Right lobe of liver (tissue), 6 donors: ENCODE measurements at places on chromosomes 7 and 10. TPM values are rescaled to one million over a fixed set of nuclear protein-coding genes. Genes with fewer than 3 reads are reported as not detected.

The PKD2L1 gene
- total RNA-seq = not detected

The MMP21 gene
- total RNA-seq = 0.10 TPM

The NOC3L gene
- total RNA-seq = 9.5 TPM

- H3K27ac ChIP-seq = no peak overlapping the region
- no peaks in the 10 kb centered on the region for H3K27me3 ChIP-seq
- no peak overlapping the region for H3K4me3 ChIP-seq
- peaks cover 52% of the 10 kb centered on the region for H3K36me3 ChIP-seq
- no peaks in the 10 kb centered on the region for H3K4me1 ChIP-seq
- DNase-seq = no peak
These were observed 7.3 kb upstream of the ADAM8 start for GRCh38 chr10:133283931-133284330.

DNA sequence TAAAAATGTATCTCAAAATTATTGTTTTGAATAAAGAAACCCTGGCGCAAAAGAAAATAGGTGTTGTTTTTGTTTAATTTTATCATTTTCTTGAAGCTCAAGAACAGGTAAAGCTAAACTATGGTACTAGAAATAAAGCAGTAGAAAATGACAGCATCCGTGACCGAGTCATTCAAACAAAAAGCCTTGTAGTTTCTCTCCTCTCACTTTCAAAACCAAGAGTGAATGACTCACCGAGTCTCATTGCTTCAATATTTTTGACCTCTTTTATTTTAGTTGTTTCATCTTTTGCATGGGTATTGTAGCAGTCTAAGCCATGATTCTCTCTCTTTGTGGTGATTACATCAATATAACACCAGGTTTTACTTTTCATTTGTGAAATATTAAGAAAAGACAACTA is 396.5 kb downstream of the POM121L12 start:
- H3K4me1 ChIP-seq = no peaks in the 10 kb centered on the region
- H3K27me3 ChIP-seq = no peaks in the 10 kb centered on the region
- H3K4me3 ChIP-seq = no peak overlapping the region
- H3K36me3 ChIP-seq = no peaks in the 10 kb centered on the region
- no peak overlapping the region for H3K27ac ChIP-seq

The GRB10 gene
- total RNA-seq = 35.6 TPM

GRCh38 chr7:77802557-77803405 is 4.2 kb downstream of the PHTF2 start:
- H3K36me3 ChIP-seq = no peaks in the 10 kb centered on the region
- no peaks in the 10 kb centered on the region for H3K27me3 ChIP-seq
- DNase-seq = no peak
- H3K4me3 ChIP-seq = no peak overlapping the region
- no peak overlapping the region for H3K27ac ChIP-seq

The CALHM1 gene
- total RNA-seq = not detected

DNA sequence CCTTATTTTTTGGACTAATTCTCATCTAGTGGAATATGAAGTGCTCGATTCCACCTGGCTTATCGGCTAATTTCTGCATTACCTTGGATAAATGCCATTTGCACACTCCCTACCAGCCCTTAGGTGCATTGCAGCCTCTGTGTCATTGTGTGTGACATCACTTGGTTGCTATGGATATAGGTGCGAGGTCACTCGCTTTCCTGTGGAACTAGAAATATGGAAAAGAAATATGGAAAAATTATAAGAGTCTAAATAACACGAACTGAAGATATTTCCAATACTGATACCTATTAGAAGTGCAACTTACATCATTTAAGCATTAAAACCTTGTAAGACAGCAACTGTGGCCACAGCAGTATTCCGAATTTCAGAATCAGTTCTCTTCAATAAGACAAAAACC is 2.0 kb downstream of the YWHAG start:
- H3K36me3 ChIP-seq = peaks cover 5% of the 10 kb centered on the region
- no peaks in the 10 kb centered on the region for H3K27me3 ChIP-seq
- no peak for DNase-seq
- H3K4me1 ChIP-seq = no peaks in the 10 kb centered on the region
- no peak overlapping the region for H3K4me3 ChIP-seq

The SCIN gene
- not detected for total RNA-seq

- H3K36me3 ChIP-seq = no peaks in the 10 kb centered on the region
- no peaks in the 10 kb centered on the region for H3K27me3 ChIP-seq
- no peak overlapping the region for H3K4me3 ChIP-seq
- no peak overlapping the region for H3K27ac ChIP-seq
- no peaks in the 10 kb centered on the region for H3K4me1 ChIP-seq
These were observed 215.1 kb upstream of the SORCS1 start for GRCh38 chr10:107379601-107380000.

The GRM8 gene
- total RNA-seq = 4.3 TPM

DNA sequence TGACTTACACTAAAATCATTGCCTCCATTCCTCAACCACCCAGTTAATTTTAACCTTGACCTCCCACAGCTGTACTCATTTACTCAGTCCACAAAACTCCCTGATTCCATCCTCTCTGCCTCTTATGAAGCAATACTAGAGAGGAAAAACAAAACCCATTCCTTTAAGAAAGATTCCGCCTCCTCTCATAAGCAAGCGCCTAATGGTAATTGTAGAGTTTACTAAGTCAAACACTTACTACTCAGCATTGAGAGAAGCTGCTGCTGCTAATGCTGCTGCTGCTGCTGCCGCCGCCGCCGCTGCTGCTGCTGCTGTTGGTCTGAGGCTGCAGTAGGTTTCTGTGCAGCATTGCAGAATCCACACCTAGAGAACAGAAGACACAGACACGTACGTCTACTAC is 2.1 kb upstream of the ADD3 start:
- H3K4me1 ChIP-seq = peaks cover 18% of the 10 kb centered on the region
- no peak overlapping the region for H3K4me3 ChIP-seq
- H3K36me3 ChIP-seq = no peaks in the 10 kb centered on the region
- no peaks in the 10 kb centered on the region for H3K27me3 ChIP-seq

DNA sequence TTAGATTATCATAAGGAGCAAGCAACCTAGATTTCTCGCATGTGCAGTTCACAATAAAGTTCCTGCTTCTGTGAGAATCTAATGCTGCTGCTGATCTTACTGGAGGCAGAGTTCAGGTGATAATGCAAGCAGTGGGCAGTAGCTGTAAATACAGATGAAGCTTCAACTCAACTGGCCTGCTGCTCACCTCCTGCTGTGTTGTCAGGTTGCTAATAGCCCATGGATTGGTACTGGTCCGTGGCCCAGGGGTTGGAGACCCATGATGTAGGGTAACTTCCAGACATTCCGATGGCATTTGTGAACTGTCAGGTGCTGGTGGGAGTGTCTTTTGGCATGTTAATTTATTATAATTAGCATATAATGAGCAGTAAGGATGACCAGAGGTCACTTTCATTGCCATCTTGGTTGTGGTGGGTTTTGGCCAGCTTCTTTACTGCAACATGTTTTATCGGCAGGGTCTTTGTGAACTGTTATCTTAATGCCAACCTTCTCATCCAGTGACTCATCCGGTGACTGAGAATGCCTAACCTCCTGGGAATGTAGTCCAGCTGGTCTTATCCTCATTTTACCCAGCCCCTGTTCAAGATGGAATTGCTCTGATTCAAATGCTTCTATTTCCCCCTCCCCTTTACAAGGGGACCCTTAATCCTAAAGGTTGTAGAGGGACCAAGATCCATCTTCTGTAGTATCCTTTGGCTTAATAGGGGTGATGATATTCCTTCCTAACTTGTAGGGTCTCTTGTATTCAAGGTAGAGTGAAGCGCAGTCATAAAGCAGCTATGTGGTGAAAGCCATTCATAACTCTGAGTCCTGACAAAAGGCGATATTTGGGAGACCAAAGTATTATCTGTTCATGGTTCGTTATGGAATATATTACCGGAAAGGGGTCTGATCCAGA is 165.8 kb downstream of the CCSER2 start:
- peaks cover 6% of the 10 kb centered on the region for H3K4me1 ChIP-seq
- H3K27ac ChIP-seq = no peak overlapping the region
- H3K36me3 ChIP-seq = no peaks in the 10 kb centered on the region
- no peak overlapping the region for H3K4me3 ChIP-seq

- H3K27me3 ChIP-seq = no peaks in the 10 kb centered on the region
- H3K27ac ChIP-seq = no peak overlapping the region
- H3K4me1 ChIP-seq = no peaks in the 10 kb centered on the region
- DNase-seq = no peak
These were observed 54.4 kb downstream of the INHBA start for GRCh38 chr7:41648501-41648900.

GRCh38 chr7:122544463-122544862 is 154.5 kb downstream of the RNF133 start:
- no peak for DNase-seq
- no peaks in the 10 kb centered on the region for H3K27me3 ChIP-seq
- no peak overlapping the region for H3K4me3 ChIP-seq
- no peak overlapping the region for H3K27ac ChIP-seq
- H3K4me1 ChIP-seq = no peaks in the 10 kb centered on the region

- H3K27me3 ChIP-seq = no peaks in the 10 kb centered on the region
- peak; percentile 37 for DNase-seq
- H3K4me1 ChIP-seq = no peaks in the 10 kb centered on the region
- H3K27ac ChIP-seq = no peak overlapping the region
- H3K4me3 ChIP-seq = no peak overlapping the region
These were observed 25.6 kb downstream of the DIP2C start for GRCh38 chr10:663831-664251.

- H3K27ac ChIP-seq = no peak overlapping the region
- H3K36me3 ChIP-seq = no peaks in the 10 kb centered on the region
- peaks cover 32% of the 10 kb centered on the region for H3K27me3 ChIP-seq
- H3K4me1 ChIP-seq = peaks cover 4% of the 10 kb centered on the region
- DNase-seq = no peak
- no peak overlapping the region for H3K4me3 ChIP-seq
These were observed 3.9 kb downstream of the PTF1A start for GRCh38 chr10:23195846-23196600.

The CACNA2D1 gene
- 2.1 TPM for total RNA-seq

DNA sequence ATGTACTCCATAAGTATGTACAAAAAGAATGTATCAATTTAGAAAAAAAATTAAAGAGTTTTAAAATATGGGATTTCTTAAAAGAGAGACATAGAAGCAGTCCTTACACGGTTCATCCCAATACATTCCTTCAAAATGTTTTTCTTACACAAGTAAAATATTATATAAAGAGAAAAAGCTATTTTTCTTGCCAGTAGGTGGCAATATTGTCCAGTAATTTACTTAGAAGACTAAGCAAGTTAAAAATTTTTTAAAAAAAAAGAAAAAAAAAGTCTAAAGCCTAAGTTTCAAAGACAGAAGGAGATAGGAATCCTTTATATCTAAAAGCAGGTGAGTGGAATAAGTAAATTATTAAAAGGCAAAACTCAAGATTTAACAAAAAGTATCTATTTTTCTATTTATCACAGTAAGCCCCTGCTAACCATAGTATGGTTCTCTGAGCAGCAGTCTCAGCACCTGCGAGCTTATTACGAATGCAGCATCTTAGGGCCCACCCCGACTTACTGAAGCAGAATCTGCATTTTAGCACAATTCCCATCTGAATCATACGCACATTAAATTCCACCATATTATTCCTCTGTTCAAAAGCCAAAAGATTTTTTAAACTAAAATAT is 240.6 kb downstream of the DGKI start:
- H3K27me3 ChIP-seq = no peaks in the 10 kb centered on the region
- H3K4me1 ChIP-seq = no peaks in the 10 kb centered on the region
- no peaks in the 10 kb centered on the region for H3K36me3 ChIP-seq
- H3K4me3 ChIP-seq = no peak overlapping the region

The CDHR3 gene
- total RNA-seq = 3.6 TPM

GRCh38 chr10:74189999-74190421 is 39.0 kb downstream of the ADK start:
- H3K27ac ChIP-seq = peak overlapping the region; percentile 59
- no peaks in the 10 kb centered on the region for H3K4me1 ChIP-seq
- DNase-seq = no peak
- no peaks in the 10 kb centered on the region for H3K36me3 ChIP-seq
- no peaks in the 10 kb centered on the region for H3K27me3 ChIP-seq
- no peak overlapping the region for H3K4me3 ChIP-seq
